ENCODE measurements at places on chromosomes 7 and 10.
A peak's percentile ranks its signal among the peaks of the same experiment; 100 is the strongest.

DNA sequence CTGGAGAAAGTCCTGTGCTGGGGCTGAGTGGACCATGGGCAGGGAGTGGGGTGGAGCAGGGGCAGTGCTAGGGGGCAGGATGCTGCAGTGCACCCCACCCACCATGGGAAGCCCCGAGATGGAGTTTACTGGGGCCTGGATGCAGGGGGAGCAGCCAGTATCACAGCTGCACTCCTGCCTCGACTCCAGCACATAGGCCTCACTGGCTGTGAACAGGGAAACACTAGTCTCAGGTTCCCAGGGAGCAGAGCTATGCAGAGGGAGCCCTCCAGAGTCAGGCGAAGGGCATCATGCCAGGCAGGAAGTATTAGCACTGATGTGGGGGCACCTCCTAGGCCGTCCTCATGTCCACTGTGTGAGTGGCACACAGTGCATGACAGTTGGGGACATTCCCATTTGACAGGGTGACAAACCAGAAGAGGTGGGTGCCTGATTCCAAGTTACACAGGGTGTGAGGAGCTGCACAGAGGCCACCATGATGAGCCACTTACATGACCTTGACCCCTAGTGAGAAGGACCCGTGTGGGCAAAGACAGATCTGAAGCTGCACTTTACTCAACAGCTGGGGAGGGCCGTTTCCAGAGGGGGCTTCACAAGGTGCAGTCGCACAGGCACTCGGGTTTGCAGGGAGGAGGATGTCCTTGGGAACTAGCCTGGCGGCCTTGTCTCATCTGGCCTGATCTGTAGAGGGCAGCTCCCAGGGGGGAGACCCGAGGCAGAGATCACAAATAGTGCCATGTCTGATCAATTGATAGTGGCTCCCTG is 69.9 kb upstream of the LRRC4 start:
- no peak for DNase-seq

- DNase-seq: peak; percentile 75
These were observed 135.7 kb downstream of the MAGI2 start for GRCh38 chr7:79317728-79318127.

DNA sequence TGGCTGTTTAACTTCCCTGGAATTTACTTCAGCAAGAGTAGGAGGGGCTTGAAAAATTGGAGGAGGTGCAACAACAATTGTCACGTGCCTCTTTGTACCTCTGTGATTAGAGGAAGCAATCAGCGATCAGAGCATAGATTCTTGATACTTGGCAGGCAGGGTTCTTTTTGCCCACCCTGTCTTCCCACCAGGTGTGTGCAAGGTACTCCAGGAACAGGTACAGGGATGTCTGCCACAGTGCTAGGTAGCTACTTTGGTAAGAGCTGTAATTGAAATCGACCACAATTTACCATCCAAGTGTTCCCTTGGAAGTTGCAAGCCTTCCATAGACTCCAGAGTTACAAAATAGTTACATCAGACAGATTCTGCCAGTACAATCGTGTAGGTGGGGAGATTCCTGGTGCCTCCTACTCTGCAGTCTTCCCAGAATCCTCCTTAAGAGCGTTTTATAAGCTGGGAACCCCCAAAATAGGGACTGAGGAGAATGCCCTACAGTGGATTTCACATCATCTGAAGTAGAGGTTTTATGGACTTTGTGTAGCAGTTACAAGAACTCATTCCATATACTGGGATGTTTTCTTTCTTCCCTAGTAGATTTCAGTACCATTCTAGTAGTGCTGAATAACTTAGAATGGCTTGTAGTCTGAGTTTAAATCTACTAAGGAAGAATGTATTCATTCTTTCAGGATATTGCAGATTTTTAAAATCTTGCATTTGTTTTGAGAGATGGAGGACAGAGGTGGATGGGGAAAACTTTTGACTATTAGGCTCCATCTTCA is 101.9 kb downstream of the EXOC4 start:
- no peak for DNase-seq

DNA sequence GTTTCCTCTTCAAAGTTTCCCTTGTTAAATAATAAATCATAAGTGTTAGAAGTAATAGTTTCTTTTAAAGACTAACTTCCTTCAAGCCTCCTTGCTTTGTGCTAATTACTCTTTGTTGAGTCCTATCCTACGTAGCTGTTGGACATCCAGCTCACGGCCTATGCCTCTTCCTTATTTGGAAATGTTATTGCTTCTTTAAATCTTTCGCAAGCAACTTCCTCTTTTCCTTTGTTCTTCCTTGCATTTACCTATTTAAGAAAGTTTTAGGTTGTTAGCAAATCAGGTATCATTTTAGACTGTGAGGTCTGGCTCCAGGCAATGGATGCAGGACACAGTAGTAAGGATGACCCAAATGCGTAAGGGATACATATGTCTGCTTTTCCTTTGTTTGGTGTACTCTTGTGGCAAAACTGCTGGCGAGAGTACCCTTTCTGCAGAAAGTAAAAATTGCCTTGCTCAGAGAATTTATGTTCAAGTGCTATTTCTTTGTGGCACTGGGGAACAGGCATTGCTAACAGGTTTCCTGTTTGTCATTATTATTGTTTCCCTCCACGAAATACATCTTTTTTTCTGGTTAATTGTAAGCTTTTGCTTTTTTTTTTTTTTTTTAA is 110.5 kb downstream of the DYNC2I1 start:
- DNase-seq: no peak

GRCh38 chr7:117110480-117111315 is 157.4 kb downstream of the ST7 start:
- DNase-seq: no peak

DNA sequence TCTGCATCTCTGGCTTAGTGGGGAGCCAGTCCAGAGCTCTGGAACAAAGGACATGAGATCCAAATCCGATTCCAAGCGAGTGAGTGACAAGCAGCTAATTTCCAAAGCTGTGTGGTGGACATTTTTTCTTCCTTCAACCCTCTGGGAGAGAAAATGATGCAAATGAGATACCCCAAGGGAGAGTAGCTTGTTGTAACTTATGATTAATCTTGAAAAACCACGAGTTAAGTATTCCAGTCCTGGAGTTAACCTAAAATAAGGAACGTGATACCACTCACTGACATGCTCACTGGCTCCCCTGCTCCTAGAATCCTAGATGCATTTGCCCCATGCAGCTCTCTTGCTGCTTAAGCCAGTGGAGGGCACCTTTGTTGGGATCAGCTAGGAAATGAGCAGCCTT is 116.0 kb upstream of the HABP2 start:
- no peak for DNase-seq

DNA sequence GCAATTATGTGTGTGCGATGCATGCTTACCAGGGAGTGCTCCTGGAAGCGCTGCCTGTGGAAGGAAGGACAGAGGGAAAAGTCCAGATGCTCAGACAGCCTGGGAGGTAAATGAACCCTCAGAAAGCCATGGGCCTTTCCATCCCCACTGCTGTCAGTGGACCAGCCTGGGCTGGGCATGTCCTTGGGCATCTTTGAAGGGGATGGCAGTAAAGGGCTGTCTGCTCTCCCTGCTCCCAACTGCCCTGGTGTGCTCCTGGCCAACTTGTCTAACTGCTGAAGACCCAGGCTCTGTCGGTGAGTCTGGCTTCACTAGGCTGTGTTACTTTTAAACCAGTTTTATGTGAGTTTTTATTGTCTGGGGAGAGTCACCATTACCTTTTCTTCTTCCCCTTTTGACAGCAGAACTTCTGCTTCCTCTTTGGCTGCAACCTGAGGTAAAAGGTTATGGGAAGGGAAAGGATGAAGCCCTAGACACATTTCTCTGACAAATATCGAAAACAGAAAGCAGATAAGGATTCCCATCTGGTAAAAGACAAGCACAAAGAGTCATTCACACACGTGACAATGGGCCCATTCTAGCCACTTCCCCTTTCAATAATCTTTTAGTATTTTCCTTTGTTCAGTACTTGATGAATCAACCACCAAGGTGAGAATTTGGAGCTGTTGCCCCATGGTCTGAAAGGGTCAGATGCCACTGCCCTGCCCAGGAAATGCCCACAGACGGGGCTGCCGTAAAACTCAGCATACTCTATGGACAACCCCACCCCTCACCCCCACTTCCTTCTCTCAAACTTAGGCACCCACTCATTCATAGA is 27.6 kb upstream of the PIK3AP1 start:
- DNase-seq: no peak

DNA sequence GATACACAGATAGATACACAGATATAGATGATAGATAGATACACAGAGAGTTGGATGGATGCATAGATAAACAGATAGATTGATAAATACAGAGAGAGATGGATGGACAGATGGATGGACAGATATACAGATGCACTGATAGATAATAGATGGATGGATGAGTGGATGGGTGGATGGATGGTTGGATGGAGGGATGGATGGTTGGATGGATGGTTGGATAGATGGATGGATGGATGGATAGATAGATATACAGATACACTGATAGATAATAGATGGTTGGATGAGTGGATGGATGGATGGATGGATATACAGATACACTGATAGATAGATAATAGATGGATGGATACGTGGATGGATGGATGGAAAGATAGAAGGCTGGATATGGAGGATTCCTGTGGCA is 290.0 kb upstream of the SHH start:
- DNase-seq: no peak

DNA sequence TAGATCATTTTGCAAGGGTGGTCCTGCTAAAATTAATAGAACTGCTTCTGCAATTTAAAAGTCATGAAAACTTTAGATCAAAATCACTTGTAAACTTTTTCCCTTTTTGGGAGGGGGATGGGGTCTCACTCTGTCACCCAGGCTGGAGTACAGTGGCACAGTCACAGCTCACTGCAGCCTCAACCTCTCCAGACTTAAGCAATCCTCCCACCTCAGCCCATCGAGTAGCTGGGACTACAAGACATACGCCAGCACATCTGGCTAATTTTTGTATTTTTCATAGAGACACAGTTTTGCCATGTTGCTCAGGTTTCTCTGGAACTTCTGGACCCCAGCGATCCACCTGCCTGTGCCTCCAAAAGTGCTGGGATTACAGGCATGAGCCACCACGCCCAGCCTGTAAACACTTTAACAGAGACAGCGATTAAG is 79.7 kb downstream of the LRRC17 start:
- DNase-seq: no peak

DNA sequence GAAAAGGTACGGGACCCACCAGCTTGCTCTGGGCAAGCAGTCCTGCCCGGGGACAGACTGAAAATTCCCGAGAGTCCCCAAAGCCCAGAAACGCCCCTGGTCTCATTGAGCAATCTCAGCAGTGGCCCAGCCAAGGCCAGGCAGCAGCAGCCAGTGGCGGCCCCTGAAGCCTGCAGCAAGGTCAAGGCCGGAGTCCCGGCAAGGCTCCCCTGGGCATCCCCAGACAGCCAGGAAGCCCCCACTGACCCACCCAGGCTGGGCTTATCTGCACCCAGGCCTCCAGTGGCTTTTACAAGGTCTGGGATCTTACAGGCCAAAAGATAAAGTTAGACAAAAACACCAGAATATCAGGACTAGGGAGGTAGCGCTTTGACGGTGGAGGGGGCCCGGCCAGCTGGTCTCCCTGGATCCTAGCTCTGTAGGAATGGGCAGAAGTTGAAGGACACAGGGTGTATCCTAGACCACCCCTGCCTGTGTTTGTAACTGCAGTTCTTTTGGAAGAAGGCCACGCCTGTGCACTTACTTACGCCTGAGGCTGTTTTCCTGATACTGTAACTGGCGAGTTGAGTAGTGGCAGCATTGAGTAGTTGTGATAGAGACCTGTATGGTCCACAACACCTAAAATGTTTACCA is 130.5 kb upstream of the NPS start:
- DNase-seq: no peak

GRCh38 chr7:129047761-129048160 is 7.2 kb downstream of the TNPO3 start:
- no peak for DNase-seq

- no peak for DNase-seq
These were observed 253.1 kb downstream of the FZD1 start for GRCh38 chr7:91517201-91517785.

GRCh38 chr10:13113544-13113943 is 13.6 kb downstream of the OPTN start:
- DNase-seq: no peak

- no peak for DNase-seq
These were observed 215.3 kb upstream of the RHOBTB1 start for GRCh38 chr10:61159253-61159652.

DNA sequence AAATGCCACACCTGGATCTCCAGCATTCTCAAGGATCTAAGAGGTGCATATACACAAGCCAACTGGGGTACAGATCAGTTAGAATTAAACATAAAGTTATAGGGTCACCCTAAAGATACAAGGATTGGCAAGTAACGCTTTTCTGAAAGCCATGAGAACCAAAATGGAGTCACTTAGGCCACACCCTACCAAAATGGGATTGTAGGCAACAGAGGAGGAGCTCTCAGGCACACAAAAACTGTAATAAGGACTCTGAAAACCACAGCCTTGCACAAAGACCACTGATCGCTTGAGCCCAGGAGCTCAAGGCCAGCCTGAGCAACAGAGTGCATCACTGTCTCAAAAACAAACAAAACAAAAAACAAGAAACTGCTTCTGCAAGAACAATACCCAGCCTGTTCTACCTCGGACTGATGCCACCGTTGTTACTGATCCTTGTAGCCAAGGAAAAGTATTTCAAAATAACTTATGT is 35.5 kb downstream of the SVOPL start:
- no peak for DNase-seq

- no peak for DNase-seq
These were observed 4.0 kb upstream of the GCK start for GRCh38 chr7:44193011-44193802.

DNA sequence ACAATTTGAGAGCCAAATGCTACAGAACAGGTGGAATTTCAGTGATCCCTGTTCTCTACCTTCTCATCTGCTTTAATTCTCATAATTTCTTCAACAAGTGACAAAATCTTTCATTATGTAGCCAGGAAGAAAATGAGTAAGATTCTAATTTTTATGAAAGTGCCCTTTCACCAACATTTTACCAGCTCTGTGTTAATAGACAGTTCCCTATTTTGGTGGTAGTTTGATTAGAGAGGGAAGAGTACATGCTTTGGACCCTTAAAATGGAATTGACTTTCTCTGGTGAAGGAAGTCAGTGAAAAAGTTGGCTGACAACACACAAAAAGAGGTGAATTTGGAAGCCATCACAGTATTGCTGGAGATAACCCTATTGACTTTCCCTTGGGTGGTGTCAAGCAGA is 61.7 kb downstream of the CACNB2 start:
- no peak for DNase-seq

- no peak for DNase-seq
These were observed 365 bp downstream of the YME1L1 start for GRCh38 chr10:27153845-27154193.

DNA sequence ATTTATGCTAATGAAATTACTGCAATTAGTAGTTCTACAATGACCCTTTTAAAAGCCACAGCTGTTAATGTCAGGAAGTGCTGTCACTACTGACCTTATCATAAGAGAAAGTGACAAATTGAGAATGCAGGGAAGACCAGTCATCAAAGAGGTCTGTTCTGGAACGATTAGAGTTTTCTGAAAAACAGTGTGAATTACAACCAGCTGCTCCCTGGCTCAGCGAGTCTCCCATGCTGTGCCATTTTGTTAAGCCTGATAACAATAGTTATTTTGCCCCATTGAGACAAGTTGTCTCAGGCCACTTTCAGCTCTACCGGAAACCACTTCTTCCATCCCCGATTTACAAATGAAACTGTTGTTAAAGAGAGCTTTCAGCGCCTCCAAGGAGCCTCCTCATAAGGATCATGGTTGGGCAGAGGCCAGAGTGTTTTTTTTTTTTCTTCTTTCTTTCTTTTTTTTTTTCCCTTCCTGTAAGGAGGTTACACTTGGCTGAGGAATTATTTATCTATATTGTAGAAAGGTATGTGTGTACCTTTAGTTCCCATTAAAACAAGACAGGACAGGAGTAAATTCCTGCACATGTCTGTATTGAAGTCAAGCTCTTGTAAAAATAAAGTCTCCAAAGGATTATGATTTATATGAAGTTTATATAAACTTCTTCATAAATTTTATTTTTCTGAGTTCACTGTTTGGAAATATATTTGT is 173.6 kb downstream of the CDCA7L start:
- DNase-seq: peak; percentile 29
